ENCODE measurements at places on chromosomes 3 and 15. TPM values are rescaled to one million over a fixed set of nuclear protein-coding genes. Genes with fewer than 3 reads are reported as not detected.

DNA sequence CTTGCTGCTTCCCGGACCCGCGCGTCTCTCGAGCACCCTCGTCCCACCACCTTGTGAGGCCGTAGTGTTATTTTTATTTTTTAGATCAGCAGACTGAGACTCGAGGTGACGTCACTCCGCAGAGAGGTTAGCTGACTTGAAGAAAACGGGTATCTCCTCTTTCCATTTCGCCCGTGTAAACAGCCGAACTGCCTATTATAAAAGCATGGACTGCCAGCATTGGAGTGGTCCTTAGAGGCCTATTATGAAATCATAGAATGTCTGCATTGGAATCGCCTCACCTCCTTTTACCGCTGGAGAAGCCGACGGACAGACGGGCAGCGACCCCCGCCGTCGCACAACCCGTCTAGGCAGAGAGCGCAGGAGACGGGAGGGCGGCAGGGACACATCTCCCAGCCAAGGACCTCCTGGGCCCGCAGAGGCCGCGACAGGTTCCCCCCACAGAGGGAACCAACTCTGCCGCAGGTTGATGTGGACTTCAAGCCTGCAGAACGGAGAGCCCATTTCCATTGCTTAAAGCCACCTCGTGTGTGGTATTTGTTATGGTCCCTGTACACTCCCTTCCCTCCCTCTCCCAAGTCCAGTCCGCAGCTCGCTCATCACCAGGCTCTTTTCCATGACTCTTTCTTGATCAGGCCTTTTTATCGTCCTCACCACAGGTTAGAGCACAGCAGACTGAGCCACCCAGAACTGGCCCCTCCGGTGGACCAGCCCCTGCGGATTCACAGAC lies 540 bp upstream of the PPP1R2 start:
- no peak for DNase-seq

GRCh38 chr3:129289201-129289921 lies 10.7 kb downstream of the HMCES start:
- no peak for DNase-seq

- DNase-seq: peak; percentile 28
These were observed 207.2 kb downstream of the EPHA3 start for GRCh38 chr3:89314454-89315098.

DNA sequence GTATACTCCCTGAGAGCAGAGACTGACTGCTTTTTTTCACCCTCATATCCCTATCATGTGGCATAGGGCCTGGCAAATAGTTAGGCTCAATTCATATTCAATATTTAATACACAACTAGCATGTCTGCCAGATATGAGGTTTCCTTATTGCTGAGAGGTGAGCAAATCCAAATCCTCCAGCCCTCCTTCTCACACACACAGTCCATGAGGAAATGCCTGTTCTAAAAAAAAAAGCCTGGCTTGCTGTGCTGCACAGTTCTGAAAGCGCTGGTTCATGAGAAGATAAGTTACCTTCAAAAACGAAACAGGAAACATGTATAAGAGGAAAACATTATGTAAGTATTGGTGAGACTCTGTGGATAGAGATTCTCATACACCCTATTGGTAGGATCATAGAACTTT lies 15.5 kb upstream of the ACAP2 start:
- DNase-seq: no peak

- no peak for DNase-seq
These were observed 51.9 kb upstream of the PFN2 start for GRCh38 chr3:150022381-150023238.

GRCh38 chr3:177618873-177619733 lies 421.8 kb upstream of the TBL1XR1 start:
- no peak for DNase-seq

- DNase-seq: no peak
These were observed 2.2 kb downstream of the ZNF592 start for GRCh38 chr15:84750583-84751092.

DNA sequence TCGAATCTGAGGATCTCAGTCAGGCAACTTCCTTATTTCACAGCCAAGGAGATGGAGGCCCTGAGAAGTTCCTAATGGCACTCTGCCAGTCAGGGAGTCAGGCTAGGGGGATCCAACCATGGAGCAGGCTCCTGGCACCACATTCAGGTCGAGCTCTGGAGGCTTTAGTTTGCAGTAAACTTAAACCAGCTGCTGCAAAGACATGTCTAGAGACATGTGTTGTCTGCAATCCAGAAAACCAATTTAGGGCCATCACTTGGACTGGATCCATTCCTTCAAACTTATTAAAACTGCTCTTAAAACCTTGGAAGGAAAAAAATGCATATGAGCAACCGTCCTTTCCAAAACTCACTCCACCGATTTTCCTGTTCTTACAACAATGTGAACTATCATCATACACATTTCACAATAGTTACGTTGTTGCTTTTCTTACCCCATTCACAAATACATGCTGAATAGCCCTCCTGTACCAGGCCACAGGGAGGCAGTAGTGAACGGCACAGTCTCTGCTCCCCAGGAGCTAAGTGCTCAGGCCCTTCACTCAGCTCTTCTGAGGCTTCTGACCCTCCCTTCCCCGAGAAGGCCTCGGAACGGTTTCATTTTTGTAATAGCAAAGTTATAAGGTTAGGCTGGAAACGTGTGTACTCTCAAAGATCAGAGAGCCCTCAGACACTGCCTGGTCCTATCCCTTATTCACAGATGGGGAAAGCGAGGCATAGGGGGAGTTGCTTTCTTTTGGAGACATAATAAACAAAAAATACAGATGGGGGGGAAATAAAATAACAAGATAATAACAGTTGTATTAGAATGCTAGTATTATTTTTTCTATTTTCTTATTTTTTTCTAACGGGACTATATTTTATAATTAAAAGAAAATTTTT lies 20.1 kb downstream of the RFT1 start:
- peak; percentile 68 for DNase-seq

- no peak for DNase-seq
These were observed 120.5 kb downstream of the CORO2B start for GRCh38 chr15:68699124-68699880.

DNA sequence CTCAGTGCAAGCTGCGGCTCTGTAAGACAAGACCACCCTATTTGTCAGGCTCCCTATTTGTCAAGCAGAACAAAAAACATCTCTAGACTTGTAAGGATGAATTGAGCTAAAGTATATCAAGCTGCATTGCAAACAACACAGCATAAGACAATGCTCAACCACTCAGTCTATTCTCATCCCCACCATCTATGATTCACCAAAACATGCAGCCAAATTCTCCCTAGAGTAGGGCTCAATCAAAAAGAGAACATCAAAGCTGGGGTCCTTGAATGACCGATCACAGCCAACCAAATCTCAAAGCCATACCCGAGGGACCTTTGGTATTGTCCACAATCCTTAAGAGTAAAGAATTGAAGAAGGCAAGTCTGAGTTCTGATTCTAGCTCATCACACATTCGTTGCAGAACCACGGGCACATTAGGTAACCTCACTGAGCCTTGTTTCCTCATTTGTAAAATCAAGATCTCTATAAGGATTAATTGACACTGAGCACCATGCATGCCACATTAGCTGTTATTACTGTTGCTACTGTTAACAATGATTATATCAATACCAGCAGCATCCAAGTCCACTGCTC lies 31.2 kb downstream of the RFTN1 start:
- no peak for DNase-seq

GRCh38 chr15:83714939-83715628 lies 61.2 kb downstream of the ADAMTSL3 start:
- DNase-seq: no peak

DNA sequence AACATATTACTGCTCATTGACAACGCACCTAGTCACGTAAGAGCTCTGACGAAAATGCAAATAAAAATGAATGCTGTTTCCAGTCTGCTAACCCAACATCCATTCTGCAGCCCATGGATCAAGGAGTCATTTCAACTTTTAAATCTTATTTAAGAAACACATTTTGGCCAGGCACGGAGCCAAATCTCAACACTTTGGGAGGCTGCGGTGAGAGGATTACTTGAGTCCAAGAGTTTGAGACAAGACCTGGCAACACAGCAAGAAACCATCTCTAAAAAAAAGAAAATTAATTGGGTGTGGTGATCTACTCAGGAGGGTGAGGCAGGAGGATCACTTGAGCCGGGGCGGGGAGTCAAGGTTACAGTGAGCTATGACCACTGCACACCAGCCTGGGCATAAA lies 22.4 kb upstream of the TM4SF19 start:
- DNase-seq: no peak

- no peak for DNase-seq
These were observed 25.4 kb upstream of the EDEM1 start for GRCh38 chr3:5162102-5162501.

DNA sequence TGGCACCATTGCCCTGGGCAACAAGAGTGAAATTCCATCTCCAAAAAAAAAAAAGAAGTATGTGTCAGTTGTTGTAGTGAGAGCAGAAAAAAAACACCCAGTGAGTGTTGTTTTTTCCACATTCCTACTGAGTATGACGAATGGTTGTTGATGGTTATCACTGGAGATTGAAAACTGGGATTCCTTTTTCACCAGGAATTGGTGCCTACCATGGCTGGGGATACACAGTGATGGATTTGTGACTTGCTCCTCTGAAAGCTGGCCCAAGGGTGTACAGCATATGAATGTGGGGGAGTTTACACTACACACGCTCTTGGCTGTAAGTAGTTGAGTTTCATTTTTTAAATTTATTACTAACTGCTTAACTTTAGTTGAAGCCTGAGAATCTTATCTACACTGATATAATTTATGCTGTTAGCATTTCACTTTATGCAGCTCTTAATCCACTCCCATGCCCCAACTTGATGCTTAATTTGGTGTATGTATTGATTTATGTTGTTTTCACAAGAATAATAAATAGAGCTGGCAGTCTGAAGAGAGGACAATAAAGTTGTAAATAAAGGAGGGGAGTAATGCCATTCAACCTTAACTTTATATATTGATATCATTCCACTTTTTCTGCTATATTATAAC lies 56.0 kb upstream of the MME start:
- DNase-seq: no peak

GRCh38 chr3:151305060-151305774 lies 11.4 kb downstream of the GPR87 start:
- DNase-seq: no peak

DNA sequence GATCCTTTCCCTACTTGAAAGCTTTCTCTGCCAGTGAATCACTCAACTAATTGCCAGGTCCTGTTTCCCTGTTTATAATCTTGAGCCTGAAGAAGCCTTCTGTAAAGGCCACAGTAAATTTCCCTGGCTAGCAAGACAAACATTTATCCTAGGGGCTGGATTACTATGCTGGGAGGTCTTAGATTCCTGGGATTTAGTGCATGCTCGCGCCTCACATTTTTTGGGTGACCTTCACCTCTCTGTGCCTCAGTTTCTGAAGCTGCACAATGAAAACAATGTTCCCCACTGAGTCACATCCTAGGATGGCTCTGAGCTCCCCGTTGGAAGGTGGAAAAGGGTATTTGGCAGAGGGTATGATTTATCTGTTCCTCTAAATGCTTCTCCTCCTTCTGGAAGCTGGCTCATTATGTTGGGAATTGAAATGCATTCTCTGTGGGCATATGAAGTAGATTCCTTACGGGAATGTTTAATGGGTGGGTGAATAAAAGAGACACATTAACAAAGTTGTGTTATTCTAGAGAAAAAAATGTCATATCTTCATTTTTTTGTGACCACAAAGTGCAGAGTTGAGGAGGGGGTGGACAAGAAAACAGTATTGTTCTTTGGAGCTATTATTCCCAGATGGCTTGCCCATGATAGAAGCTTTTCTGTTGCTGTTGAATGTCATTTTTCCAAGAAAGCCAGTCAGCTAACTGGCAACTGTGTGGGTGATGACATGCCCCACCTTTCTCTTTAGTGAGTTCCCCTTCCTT lies 32.4 kb downstream of the LSM3 start:
- DNase-seq: no peak

GRCh38 chr3:33061782-33062181 lies 35.2 kb downstream of the GLB1 start:
- no peak for DNase-seq

DNA sequence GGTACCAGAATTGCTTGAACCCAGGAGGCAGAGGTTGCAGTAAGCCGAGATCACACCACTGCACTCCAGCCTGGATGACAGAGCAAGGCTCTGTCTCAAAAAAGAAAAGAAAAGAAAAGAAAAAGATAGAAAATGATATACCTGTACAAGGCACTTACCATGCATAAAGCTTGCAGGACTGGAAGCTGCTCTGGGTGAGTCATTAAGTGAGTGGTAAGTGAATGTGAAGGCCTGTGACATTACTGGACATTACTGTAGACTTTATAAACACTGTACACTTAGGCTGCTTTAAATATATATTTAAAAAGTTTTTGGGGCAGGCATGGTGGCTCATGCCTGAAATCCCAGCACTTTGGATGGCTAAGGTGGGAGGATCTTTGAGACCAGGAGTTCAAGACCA lies 99.2 kb downstream of the SLMAP start:
- no peak for DNase-seq

Gene ADAM10
- total RNA-seq: 140 TPM

Gene FETUB
- not detected for total RNA-seq

Gene SGO1
- 5.0 TPM for total RNA-seq

Gene GOLIM4
- 31.7 TPM for total RNA-seq

Gene SI
- not detected for total RNA-seq

Gene EPHB1
- total RNA-seq: 16.3 TPM
